ENCODE measurements at places on chromosomes 6 and 20.

- no peak for DNase-seq
These were observed 48.3 kb downstream of the AHI1 start for GRCh38 chr6:135449246-135449645.

DNA sequence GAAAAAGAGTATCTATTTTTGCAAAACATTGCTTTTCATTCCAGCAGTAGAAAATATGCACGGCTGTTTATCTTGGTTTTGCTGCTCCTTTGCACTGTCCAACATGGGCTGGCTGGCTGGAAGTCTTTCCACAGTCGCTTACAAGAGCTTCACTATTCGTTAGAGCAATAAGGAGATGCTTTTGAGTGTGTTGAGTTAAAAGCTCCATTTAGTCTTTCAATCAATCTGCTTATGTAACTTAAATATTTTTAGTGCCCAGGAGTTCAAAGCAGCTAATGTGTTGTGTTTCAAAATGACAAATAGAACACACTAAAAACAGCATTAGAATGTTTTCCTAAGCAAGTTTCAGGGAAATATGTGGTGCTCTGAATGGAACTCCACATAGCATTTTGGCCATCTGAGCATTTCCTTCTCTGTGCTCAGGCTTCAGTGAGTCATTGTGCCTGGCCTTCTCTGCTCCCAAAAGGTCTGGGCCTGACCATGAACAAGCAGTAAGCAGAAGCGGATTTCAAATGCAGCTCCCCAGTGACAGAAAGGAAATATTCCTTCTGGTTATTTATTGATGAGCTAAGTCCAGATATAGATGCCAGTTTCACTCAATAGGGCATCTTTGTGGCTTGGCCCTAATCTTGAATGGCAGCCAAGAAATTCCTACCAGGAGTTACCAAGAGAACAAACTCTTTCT is 580.3 kb downstream of the TENT5A start:
- DNase-seq, result no peak

GRCh38 chr6:168695701-168696100 is 254.7 kb downstream of the SMOC2 start:
- no peak for DNase-seq

GRCh38 chr20:6703047-6703446 is 64.4 kb upstream of the BMP2 start:
- no peak for DNase-seq

DNA sequence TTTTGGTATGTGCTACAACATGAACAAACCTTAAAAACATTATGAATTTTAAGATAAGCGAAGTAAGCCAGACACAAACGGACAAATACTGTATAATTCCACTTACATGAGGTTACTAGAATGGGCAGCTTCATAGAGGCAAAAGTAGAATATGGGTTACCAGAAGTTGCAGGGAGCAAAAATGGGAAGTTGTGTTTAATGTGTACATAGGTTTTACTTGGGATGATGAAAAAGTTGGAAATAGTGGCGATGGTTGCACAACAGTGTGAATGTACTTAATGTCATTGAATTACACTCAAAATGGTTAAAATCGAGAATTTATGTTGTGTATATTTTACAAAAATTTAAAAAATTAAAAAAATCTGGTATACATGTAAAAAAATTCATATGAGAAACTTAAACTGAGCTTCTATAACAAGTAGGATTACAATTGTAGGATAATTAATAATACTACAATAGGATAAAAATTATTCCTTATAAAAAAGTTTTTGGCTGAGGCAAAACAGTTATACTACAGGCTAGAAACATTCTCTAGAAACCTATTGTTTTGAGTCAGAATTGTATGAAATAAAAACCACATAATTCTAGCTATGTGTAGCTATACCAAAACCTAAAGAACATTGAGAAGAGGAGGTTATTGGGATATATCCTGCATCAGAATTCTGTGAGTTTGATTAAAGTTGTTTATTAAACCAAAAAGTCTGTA is 24.8 kb upstream of the DYNLRB1 start:
- DNase-seq, result no peak

DNA sequence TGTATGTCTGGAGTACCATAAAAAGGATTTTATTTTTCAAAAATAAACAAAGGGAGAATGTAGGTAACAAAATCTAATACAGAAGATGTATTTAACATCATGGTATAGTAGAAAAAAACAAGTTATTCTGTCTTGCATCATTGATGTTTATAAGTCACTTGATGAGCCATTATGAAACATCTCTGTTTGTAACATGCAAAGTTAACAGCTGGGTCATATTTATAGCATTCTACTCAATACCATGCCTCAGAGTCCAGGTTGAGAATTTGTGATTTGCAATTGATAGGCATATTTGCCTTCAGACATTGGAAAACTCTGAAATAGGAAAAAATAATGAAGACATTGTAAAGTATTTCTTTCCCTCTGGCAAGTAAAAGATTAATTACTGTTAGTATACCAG is 52.3 kb upstream of the IL20RA start:
- no peak for DNase-seq

DNA sequence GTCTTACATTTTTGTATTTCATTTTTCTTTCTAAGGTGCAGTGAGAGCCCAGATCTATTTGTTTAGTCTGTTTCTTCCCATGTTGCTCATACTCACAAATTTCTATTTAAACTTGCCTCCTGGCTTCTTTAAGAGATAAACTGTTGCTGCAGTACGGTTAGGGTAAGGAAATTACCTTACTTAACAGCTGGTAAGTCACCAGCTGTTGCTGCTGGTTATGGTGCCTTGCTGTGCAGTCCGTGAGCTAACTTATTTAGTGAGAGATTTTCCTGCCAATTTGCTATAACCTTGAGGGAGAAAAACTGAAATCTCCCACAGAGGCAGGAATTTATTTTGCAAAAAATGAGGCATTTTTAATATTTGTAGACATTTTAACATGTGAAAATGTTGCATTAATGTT is 261.0 kb downstream of the UST start:
- DNase-seq, result no peak

- DNase-seq, result no peak
These were observed 93.5 kb downstream of the ADGRG6 start for GRCh38 chr6:142395266-142395665.

DNA sequence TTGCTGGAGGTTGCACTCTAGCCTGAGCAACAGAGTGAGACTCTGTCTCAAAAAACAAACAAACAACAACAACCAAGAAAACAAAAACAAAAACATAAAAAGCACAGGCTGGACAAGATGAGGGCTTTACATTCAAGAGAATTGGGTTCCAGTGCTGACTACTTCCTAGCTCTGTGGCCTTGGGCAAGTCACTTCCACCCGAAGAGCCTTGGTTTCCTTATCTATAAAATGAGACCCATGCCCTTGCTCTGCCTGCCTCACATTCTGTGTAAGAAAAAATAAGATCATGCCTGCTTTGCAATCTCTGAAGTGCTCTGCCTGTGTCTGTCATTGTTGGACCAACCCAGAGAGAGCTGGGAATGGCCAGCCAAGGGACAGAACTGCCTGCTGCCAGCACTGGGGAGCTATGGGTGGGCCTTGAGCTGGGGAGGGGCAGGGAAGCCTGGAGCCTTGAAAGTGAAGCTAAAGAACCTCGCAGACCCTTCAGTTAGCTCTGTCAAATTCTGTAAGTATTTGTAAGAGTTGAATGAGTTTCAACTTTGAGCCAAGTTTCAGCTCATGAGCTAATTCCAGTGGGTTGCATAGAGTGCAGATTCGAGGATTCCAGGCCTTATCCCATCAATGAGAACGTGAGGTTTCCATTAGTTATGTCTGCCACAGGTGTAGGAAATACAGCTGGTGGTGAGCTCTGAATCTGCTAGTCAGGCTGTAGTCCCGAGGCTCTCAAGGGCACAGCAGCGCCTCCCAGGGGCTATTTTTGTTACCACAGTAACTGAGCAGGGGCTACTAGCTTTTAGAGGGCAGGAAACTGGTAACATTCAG is 93.2 kb downstream of the DLGAP4 start:
- no peak for DNase-seq

All from stimulated activated CD8-positive, alpha-beta memory T cell treated with anti-CD3 and anti-CD28 coated beads, Interleukin-2, amount 100 ng/mL, for 1 hour (primary cell).